ENCODE measurements at places on chromosomes 16 and 17.

GRCh38 chr17:58193641-58194255 is 1.2 kb downstream of the EPX start:
- DNase-seq, result no peak

DNA sequence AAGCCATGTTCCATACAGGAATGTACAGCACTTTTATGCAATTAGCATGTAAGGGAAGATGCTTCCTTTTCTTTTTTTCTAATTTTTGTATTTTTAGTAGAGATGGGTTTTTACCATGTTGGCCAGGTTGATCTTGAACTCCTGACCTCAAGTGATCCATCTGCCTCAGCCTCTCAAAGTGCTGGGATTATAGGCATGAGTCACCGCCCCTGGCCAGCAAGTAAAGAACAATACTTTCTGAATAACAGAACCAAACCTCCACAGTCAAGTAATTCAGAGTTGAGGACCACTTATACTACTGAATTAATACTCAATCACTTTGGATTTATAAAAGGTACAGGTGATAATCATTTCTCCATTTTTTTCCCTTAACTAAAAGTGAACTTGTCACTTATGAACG is 13.0 kb downstream of the C16orf87 start:
- no peak for DNase-seq

- DNase-seq, result no peak
Measured at GRCh38 chr17:28723159-28723835, 2.7 kb downstream of the TLCD1 start.

GRCh38 chr16:85621698-85622428 is 8.7 kb downstream of the GSE1 start:
- no peak for DNase-seq

DNA sequence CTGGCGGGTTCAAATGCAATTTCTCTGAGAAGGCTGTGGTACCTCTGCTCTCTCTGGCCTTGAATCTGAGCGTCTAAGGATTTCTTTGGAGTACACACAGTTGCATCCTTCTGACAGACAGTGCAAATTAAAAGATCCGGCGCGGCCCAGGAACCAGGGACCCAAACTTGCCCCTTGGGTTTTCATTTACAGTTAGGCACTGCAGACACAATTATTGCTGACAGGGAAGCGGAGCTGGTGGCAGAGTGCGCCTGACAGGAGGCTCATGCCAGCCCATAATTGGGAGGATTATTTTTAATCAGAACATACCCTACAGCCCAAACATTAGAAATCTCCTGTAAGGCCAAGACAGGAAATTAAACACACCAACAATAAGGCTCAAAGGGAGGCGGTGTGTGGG is 1023.4 kb upstream of the RBFOX1 start:
- DNase-seq, result no peak

- DNase-seq, result no peak
Measured at GRCh38 chr17:63250830-63251229, 195.3 kb downstream of the CYB561 start.

GRCh38 chr16:22948058-22948602 is 134.2 kb downstream of the HS3ST2 start:
- no peak for DNase-seq

DNA sequence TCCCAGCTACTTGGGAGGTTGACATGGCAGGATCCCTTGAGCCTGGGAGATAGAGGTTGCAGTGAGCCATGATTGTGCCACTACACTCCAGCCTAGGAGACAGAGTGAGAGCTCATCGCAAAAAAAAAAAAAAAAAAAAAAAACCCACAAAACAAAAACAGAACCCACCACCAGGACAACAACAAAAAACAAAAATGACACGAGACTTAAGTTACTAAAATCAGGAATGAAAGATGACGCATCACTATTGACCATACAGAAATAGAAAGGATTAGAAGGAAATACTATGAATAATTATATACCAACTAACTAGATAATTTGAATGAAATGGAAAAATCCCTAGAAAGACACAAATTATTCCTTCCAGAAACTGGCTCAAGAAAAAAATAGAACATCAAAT is 432.4 kb upstream of the PMFBP1 start:
- no peak for DNase-seq

DNA sequence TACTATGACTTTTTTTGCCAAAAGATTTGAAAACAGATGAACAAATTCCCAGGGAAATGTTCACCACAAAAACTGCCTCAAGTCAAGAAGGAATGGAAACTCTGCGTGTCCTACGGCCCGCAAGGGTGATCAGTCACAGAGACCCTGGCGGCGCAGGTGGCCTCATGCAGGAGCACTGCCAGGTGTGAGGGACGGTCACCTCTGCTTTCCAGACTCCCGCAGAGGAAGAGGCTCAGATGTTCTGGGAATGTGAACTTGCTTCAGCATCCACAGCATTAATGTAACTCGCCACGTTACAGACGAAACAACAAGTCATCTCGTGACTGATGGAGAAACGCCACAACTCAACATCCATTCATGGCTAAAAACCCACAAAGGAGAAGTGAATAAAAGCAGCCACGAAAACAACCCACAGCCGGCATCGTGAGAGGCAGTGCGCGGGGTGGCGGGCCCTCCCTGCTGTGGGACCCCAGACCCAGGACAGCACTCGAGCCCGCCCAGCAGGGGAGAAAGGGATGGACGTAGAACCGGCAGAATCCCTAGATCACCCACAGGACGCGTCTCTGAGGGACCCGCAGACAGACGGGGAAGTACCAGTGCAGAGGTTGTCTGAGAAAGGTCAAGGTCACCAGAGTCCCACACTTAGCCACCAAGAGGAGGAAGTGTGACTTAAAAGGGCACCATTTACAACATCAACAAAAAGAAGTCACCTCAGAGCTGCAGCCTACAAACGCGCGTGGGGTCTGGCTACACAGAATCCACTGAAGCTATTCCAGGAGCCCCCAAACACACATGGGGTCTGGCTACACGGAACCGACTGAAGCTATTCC is 76.9 kb upstream of the GNG13 start:
- peak; percentile 72 for DNase-seq

DNA sequence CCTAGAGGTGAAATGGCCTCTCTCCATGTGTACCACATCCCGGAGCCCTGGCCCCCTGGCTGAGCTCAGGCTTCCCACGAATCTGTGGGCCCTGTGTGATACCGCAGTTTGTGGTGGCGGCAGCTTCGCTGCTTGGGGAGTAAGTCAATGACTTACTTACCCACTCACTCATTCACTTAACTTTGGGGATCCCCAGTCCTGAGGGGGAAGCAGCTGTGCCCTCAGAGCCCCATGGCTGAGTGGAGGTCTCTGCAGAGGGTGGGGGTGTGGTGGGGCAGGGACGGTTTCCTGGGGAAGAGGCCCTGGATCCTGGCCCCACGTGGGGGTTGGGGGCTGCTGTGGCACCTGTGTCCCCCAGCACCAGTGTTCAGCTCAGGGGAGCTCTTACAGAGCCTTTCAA is 13.2 kb downstream of the KCNJ12 start:
- no peak for DNase-seq

- DNase-seq, result no peak
Measured at GRCh38 chr16:19235886-19236285, 49.6 kb upstream of the CLEC19A start.

- DNase-seq, result no peak
Measured at GRCh38 chr16:9270424-9270823, 179.0 kb downstream of the HAPSTR1 start.

DNA sequence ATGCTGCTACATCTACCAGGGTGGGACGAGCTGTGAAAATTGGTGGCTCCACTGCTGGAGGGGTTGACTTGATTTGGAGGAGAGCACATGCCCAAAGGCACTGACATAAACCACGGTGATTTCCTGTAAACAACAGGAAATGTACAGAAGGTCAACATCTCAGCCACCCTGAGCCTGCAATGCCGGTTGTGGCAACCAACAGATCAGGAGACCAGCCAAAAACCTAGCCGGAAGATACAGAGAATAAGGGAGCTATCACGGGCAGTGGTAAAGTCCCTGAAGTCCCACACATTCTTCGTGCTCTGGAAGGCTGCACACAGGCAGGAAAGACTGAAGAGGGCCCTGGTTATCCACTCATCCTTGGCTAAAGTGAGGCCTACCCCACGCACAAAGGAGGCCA is 56.2 kb downstream of the ADCY9 start:
- DNase-seq, result no peak

- peak; percentile 45 for DNase-seq
Measured at GRCh38 chr16:88922114-88922825, 54.7 kb downstream of the CBFA2T3 start.

DNA sequence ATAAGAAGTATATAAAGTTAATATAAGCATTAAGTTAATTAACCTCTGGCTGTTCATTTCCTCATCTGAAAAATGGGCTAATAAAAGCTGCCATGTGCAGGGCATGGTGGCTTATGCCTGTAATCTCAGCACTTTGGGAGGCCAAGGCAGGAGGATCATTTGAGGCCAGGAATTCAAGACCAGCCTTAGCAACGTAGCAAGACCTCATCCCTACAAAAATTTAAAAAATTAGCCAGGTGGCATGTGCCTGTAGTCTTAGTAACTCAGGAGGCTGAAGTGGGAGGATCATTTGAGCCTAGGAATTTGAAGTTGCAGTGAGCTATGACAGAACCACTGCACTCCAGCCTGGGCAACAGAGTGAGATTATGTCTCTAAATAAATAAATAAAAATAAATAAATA is 40.6 kb upstream of the MMD start:
- no peak for DNase-seq

DNA sequence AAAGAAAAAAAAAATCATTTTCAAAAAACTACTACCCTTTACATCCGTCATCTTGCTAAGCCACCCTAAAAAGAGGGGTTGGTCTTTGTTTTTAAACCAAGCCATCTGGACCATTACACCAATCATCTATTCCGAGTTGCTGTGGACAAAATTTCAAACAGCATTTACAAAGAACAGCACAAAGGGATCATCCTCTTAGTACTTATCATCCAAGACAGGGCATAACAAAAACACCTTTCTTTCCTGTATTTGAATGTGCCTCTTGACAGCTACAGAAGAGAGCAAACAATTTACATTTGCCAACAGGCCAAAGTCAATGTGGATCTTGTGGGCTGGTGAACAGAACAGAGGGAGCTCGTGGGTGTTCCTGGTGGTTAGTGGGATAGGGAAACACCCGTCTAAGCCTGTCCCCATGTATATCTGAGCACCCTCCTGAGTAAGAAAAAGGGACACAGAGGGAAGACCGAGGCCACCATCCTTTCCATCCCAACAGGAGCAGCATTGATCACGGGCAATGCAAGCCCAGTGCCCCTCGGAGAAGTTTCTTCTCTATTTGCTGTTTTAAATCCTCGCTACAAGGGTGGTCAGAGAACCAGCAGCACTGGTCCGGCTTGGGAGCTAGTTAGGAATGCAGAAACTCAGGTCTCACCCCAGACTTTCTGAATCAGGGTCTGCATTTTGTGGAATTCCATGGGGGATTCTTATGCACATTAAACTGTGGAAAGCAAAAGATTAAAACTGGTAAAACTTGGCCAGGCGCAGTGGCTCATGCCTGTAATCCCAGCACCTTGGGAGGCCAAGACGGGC is 1.9 kb downstream of the SLC39A11 start:
- DNase-seq, result no peak

GRCh38 chr17:46121165-46121764 is 72.0 kb downstream of the KANSL1 start:
- DNase-seq, result no peak

- DNase-seq, result no peak
Measured at GRCh38 chr16:50568187-50568815, 20.1 kb downstream of the NKD1 start.

GRCh38 chr16:14473488-14473887 is 156.6 kb downstream of the PARN start:
- DNase-seq, result no peak

DNA sequence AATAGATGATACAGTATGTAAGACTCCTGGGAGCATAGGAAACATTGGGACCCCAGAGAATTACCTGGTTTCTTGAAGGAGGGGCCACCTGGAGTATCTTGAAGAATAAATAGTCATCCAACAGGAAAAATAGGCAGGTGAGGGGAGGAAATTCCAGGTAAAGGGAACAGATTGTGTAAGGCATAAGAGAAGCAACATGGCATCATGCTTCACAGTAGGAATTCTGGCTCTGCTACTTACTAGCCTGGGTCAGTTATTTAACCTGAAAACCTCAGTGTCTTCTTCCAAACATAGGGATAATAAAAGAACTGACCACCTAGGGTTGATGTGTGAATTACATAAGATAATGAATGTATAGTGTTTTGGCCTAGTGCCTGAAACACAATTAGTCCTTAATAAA is 122.1 kb downstream of the CA10 start:
- no peak for DNase-seq

- DNase-seq, result no peak
Measured at GRCh38 chr16:143456-143855, 5.0 kb upstream of the NPRL3 start.

DNA sequence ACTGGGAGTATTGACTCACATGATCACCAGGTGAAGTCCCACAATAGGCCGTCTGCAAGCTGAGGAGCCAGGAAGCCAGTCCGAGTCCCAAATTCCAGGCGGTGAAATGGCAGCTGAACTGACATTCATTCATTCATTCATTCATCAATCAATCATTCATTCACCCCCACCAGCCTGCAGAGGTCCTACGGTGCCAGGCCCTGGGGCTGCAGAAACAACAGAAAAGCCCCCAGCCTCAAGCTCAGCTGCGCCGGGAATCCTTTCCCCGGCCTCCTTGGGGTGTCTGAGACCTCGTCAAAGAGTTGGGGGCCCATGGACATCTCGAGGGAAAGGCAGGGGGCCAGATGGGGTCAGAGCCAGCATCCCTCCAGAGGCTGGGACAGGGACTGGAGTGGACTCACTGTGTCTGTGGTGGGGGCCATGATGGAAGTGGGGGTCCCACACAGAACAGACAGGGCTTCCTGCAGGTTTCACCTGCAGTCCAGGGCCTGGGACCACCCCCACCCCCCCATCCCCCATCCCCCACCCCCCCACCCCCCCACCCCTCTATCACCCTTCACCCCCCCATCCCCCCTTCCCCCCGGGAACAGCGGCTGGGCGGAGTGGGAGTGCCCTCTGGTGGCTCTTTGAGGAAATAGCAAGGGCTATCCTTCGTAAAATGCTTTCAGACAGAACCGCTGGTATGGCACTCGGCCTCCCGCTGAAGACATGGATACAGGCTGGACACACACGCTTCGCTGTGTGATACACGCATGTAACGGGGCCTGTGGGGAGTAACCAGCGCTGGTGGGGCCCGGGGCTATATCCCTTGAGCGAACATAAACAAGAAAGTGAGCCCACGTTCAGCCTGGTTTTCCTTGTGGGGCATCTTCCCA is 8.5 kb upstream of the ZC3H18 start:
- DNase-seq, result peak; percentile 45

DNA sequence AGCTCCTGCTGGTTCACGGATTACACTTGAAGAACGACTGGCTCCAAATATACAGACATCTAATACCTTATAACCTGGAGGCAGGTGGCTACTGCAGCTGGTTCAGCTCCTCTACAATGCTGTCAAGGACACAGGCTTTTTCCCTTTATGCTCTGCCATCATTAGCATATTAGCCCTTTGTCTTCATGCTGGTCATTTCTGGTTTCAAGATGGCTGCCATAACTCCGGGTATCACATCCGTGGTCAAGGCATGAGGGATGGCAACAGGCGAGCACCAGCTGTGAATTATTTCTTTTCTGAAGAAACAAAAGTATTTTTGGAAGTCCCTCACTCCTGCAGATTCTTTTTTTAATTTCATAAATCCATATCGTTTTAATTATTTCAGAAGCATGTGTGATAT is 124.3 kb upstream of the MED13 start:
- no peak for DNase-seq

GRCh38 chr16:55577887-55578286 is 11.4 kb downstream of the CAPNS2 start:
- peak; percentile 59 for DNase-seq
